ENCODE measurements at places on chromosomes 1 and 21.

- DNase-seq: no peak
Observed at GRCh38 chr1:185539277-185539943, 194.8 kb upstream of the HMCN1 start.

DNA sequence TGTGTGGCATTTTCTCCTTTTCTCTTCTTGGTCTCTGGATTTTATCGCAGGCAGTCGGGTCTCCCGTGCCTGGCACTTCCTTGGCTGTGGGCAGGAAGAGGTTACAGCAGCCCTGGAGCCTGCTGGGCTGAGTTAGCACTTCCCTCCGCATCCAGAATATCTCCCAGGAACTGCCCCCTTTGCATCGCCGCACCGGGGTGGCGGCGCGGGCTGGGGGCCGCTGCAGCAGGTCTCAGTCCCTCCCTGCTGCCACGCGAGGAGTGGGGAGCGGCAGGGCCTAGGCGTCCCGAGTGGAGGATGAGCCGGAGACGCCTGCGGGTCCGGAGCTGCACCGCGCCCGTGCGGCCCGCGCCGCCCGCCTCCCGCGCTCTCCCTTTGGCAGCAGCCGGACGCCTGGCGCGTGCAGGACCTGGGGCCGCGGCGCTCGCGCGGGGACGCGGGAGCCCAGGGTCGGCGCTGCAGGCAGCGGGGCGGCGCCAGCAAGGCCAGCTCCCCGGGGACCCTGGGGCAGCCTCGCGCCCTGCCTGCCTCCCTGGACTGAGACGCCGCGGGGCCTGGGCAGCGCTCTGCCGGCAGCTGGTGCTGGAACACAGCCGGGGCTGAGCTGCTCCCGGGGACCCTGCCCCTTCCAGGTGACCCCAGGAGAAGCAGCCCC is 192.8 kb downstream of the PRDM2 start:
- DNase-seq: peak; percentile 30

DNA sequence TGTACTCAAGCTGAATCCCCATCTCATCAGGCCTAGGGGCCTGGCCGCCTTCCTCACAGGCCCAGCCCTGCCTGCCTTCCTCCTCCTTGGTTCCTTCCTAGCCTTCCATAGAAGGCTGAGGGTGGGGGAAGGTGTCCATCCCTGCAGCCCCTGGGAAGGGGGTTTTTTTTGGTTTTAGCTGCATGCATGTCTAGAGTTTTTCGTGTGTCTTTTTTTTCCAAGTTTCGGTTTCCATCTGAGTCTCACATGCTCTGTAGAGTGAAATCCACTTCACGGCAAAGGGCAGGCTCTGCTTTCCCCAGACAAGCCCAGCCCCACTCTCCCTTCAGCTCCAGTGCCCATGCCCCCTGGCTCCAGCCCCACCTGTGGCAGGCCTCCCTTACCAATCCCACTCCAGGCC is 32.1 kb downstream of the GRHL3 start:
- DNase-seq: peak; percentile 31

- no peak for DNase-seq
Observed at GRCh38 chr1:58908561-58909560, 125.0 kb upstream of the JUN start.

- DNase-seq: no peak
Observed at GRCh38 chr1:150066328-150066727, 1.2 kb upstream of the VPS45 start.

DNA sequence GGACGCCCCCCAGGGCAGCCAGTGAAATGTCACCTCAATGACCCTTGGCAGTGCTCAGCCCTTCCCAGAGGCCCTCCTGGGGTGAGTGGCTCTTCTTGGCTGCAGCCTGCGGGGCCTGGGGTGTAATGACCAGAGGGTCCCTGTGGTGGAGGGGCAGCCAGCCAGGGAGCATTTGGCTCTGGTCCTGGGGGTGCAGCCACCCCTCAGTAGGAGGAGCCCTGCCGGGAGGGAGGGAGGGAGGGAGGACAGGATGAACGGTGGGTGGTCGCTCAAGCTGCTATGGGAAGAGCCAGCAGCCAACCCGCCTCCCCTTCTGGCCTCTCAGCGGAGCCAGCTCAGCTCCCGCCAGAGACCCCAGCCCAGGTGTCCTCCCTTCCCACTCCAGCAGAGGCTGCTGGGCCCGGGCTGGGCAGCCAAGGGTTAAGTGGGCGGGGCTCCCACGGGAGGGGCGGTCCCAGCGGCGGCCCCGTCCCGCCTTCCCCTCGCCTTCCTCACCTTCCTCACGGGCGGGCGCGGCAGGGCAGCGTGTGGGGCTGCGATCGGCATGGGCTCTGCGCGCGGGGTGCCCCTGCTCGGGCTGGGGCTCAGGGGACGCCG is 9.0 kb upstream of the PLCH2 start:
- DNase-seq: no peak

DNA sequence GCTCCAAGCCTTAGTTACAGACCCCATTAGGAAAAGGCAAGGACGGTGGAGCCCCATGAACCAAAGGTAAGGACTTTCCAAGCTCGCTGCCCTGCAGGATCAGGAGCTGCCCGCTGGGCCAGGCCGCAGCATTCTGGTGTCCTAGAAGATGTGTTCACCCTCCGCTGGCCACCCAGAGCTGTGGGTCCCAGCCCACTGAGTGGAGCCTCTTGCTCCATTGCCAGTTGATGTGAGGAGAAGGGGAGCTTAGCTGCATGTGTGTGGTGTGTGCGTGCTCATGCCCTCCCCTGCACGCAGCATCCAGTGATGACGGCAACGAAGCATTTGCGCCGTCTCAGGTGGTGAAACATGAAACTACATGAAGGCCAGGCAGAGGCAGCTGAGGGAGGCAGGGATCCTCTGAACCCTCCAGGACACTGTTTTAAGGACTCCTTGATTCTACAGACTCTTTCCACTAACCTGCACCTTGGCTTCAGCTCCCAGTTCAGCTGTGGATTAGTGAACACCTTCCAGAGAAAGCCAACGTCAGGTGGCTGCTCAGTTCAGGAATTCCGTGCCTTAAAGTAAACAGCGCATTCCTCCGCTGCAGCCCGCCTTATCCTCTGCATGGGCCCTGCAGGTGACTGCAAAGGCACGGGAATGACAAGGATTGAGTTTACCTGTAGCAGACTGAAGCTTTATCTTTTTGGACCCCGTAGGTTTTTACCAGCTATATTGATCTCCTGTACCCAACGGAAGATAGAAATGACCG is 48.7 kb downstream of the SMYD2 start:
- no peak for DNase-seq

DNA sequence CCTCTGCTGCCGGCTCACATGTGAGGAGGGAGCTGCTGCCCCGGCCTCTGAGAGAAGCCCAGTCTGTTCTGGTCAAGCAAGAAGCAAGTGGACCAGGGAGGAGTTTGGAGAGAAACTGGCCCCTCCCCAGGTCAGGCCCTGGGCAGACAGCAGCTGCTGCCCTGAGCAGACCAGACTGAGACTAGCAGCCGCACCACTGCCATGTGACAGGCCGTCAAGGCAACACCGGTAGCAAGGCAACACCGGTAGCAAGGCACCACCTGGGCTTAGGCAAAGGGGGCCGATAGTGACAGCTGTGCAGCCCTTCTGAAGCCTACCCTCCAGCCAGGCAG is 50.3 kb downstream of the ARHGEF16 start:
- DNase-seq: no peak

DNA sequence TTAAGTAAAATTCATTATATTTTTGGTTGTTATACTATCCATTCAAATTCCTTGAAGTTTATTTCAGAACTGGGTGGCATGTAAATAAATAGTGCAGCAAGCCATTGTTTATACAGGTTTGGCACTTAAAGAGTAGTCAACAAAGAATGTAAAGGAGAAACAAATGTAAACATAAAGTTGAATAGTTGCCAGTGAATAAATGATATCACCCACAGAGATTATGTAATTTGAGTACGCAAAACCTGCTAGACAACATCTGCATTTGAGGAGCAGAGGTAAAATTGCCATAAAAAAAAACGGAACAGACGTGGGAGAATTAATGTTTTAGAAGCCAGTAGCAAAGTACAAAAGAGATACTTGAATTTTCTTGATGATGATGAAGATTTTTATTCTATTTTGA is 111.6 kb downstream of the ADGRL2 start:
- DNase-seq: no peak

- DNase-seq: peak; percentile 14
Observed at GRCh38 chr21:45891388-45892155, 90.0 kb upstream of the COL6A1 start.

- DNase-seq: no peak
Observed at GRCh38 chr1:168907053-168907452, 178.0 kb upstream of the DPT start.

DNA sequence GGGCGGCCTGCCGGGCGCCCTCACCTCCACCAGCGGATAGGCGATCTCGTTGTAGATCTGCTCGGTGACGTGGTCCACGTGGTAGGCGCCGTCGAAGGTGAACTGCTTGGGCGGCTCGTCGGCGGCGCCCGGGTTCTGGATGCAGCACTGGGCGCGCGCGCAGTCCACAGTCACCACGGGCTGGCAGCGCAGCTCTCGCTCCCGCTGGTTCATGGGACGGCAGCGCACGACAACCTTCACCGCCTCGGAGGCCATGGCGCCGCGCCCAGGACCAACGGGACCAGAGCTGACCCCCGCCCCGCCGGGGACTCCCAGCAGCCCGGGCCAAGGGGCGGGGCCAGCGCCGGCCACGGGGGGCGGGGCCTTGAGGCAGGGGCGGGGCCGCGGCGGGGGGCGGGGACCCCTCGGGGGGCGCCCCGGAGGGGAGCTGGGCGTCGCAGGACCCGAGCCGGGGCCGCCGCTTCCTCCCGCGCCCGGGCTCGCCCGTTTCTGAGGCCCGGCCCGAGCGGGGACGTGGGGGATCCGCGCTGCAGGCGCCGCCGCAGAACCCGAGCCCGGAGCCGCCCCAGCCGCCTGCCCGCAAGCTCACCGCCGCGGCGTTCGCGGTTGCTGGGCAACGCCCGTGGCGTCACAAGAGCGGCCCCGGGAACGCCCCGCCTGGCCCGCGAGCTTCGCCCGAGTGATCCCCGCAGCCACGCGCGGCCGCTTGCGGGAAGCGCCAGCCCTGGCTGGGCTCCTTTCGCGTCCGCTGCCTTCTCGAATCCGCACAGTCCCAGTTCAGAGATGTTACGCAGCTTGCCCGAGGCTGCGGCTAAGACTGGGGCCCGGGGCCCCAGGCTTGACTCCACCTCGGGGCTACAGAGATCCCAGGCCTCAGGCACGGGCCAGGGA is at the start of gene KIF17:
KIF17 (minus strand) TSS at position 556 of the 891 bp plus-strand sequence; CDS start at position 255, 301 bp downstream.
- peak; percentile 71 for DNase-seq

- DNase-seq: no peak
Observed at GRCh38 chr1:221435504-221435904, 306.4 kb downstream of the DUSP10 start.

GRCh38 chr1:59856725-59857338 is 42.1 kb downstream of the HOOK1 start:
- no peak for DNase-seq

DNA sequence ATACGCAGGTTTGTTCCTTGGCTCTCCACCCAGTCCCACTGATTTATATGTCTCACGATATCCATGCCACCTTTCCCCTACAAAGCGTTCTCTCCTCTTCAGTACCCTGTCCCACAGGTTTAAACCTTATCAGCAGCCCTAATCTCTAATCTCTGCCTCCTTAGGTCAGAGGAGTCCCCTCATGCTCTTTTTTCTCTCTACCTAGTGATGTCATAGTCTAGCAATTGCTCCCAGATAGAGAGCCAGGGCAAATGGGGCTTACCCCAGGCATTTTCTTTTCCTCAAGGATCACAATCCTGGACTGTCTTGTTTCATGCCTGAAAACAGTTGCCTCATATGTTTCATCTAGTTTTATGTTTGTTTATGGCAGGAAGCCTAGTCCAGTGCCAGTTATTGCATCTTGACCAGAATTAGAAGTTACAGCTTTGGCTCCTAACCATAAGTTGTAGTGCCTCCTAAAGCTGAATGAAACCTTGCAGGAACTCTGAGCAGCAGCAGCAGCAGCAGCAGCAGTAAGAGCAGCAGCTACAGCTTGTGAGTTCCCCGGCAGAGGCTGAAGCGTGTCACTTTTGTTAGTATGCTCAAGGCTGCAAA is 26.7 kb upstream of the TP53BP2 start:
- no peak for DNase-seq

GRCh38 chr1:160800645-160801408 is 4.9 kb downstream of the LY9 start:
- no peak for DNase-seq

DNA sequence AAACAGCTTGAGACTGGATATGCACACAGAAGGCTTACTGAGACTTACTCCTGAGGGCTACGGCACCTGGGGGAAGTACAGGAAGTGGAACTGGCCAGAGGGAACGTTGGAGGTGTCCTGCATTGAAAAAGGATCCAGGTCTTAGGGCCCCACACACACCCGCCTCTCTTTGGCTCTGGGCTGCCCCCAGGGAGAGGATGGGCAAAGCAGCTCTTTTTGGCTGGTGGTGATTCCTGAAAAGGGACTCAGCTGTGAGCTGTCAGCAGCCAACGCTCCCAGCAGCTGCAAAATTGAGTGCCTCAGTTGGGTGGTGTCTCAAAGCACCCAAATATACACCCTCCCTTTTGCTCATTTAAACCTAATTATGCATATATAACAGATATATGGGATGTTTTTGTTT is 213.2 kb downstream of the TNR start:
- peak; percentile 19 for DNase-seq

DNA sequence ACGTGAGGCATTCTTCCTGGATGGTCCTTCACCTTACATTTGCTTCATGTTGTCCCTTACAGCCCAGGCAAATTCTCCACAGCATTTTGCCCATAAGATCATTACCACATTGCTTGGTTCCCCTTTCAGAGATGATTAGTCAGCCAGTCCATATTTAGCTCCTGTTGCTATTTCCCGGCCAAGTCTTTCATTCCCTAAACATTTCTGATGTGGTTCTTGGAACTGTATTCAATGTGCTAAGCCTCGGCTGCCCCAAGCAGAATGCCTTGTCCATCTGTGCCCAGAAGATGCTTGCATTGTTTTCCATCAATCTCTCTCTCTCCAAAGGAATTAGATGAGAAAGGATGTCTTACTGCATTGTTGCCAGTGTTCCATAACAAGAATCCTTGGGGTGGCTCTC is 420.9 kb upstream of the CAMK1G start:
- DNase-seq: no peak

DNA sequence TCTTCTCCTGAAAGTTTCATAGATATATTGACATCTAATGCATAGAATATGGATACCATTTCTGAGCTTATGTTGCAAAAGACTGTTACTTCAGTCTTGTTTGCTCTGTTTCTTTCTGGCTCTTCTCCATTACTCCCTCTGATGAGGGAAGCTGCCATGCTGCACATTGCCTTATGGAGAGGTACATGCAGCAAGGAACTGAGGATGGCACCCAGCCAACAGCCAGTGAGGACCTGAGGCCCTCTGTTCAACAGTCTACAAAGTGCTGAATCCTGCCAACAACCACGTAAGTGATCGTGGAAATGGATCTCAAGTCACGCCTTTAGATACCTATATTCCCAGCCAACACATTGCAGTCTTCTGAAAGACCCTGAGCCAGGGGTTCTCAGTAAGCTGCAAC is 66.6 kb upstream of the ADAMTS5 start:
- DNase-seq: no peak

GRCh38 chr1:112522621-112523020 is 13.9 kb downstream of the WNT2B start:
- DNase-seq: no peak

- DNase-seq: no peak
Observed at GRCh38 chr1:8165595-8166360, 139.7 kb upstream of the ERRFI1 start.

- DNase-seq: no peak
Observed at GRCh38 chr21:34133802-34134201, 60.4 kb downstream of the MRPS6 start.
